ENCODE measurements at places on chromosomes 4 and X.

- DNase-seq = peak; percentile 85
Measured at GRCh38 chr4:70721747-70722146, at the start of gene RUFY3. Gene RUFY3 (plus strand): TSS chr4:70721964. CDS start chr4:70722574, 610 bp downstream.

GRCh38 chr4:88378691-88379559, at the start of gene HERC6:
Gene HERC6 (plus strand): TSS chr4:88378852. CDS start chr4:88378922, 70 bp downstream.
- peak; percentile 19 for DNase-seq

- DNase-seq = peak; percentile 28
Measured at GRCh38 chr4:54400802-54401201, 171.7 kb downstream of the PDGFRA start.

DNA sequence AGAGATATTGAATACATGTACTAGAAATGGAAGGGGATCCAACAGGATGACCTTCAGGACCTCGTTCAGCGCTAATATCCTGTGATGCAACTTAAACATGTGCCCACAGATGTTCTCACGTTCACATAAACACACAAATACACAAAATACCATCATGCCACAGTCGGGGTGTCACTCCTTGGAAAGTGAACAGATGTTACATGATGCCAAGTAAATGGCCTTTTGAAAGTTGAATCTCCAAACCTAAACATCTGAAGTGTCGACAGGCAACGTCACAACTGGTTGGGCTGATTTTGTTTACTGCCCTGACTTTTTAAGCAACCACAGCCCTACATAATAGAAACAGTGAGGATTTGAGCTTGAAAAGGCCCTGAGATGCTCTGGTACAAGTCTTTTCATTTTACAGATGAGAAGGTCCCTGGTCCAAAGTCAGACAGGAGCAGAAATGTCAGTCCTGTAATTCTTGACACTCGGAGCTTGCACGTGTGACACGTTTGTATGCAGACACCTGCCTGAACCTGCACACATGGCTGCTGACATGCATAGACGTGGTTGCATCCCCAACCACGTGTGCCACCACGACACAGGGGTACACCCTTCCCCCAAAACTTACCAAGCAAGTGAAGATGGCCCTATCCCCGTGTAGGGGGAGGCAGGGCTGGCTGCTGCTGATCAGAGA, 23.5 kb upstream of the BCORL1 start:
- no peak for DNase-seq

GRCh38 chr4:149211876-149212275, 603.8 kb downstream of the IQCM start:
- no peak for DNase-seq

DNA sequence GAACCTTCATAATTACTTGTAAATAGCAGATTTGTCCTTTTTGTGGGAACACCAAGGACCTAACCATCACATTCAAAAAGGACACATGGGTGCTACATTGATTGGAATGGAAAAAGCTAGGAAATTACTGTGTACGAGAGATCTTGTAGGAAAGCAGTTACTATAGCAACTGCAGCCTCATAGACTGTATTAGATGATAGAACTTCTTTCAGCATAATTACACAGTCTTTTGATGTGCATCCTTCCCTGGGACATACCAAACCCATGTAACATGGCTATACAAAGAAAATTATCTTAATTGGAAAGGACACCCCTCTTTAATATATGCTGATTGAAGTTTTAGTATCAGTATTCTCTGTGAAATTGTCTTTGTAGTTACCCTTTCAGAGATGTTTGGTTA, 130.7 kb upstream of the CTSO start:
- DNase-seq = no peak

DNA sequence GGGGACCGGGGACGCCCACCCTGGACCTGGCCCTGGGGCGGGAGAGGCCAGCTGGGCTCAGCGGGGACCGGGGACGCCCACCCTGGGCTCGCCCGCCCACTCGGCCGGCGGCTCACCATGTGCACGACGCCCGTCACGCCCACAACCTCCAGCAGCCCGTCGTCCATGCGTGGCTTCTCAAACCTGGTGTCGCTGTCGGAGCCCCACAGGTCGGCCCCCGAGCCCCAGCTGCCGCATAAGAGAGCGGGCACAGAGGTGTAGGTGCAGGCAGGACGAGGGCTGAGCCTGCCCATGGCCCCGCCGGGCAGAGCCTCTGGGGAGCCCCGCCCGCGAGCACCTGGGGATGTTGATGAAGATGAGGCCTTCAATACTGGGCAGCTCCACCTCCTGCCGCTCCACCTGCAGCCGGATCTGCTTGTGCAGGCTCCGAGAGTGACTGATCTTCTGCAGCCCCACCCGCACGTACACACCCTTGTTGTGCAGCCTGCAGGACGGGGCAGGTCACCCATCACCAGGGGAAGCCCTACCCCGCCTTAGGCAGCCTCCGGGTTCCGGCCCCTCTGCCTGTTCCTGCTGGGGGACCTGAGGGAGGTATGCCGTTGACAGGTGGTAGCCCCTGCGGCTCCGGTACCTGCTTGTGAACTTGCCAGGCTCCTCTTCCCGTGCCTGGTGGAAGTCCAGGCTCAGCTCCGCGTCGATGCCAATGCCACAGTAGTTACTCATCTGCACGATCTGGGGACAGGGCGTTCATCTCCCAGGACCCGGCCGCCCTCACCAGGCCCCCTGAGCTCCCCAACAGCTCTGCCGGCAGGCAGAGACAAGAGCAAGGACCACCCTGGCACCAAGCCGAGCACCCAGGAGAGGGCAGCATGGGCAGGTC, 11.8 kb downstream of the DGKQ start:
- no peak for DNase-seq

DNA sequence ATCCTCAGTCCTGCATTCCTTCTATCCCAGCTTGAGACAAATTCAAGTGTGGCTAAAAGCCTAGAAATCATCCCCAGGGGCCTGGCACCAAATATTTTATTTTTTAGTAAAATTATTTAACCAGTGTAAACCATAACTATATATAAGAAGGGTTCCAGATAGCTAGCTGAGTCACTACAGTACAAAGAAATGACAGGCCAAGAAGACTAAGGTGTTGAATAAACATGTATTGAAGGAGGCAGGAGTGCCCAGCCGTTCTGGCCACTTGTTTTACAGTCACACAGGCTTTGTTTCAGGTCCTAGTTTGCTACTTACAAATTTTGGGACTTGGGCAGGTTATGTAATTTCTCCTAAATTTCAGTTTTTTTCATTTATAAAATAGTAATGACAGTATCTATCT, 225.9 kb upstream of the PITX2 start:
- DNase-seq = no peak

GRCh38 chrX:133776072-133776471, 209.3 kb downstream of the GPC3 start:
- DNase-seq = no peak
